NCI-H1092 (cell line): ENCODE measurements at places on chromosomes 2 and 18.
A peak's percentile ranks its signal among the peaks of the same experiment; 100 is the strongest.

- DNase-seq: peak; percentile 42
These were observed 81.1 kb downstream of the RTP5 start for GRCh38 chr2:241950413-241951315.

GRCh38 chr2:202238234-202239197 lies at the start of gene SUMO1:
Gene SUMO1, minus strand, starts transcription at chr2:202238597. Its CDS starts 146 bp downstream, at chr2:202238451.
- peak; percentile 82 for DNase-seq

GRCh38 chr2:120110507-120110906 lies 97.6 kb downstream of the EPB41L5 start:
- DNase-seq: no peak

- DNase-seq: no peak
These were observed 26.5 kb downstream of the MSTN start for GRCh38 chr2:190036071-190036470.

GRCh38 chr2:71852141-71852711 lies 295.4 kb downstream of the CYP26B1 start:
- no peak for DNase-seq

DNA sequence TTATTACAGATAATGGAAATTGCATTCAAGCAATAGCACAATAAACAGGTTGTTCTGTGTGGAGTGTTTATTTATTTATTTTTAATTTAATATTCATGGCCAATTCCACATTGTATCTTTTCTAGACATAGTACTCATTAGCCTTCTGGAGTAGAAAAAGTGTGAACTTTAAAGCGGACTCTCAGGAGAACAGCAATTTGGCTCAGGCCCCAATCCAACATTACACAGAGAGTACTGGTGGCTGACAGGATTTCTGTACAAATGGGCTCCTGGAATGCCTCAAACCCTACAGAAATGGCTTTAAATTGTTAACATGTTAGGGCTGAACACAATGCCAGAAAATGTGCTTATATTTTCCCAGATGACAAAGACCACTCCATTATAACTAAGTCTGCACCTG lies 533.9 kb upstream of the NXPH2 start:
- no peak for DNase-seq
